ENCODE measurements at places on chromosomes 5 and 9.
A peak's percentile ranks its signal among the peaks of the same experiment; 100 is the strongest.

DNA sequence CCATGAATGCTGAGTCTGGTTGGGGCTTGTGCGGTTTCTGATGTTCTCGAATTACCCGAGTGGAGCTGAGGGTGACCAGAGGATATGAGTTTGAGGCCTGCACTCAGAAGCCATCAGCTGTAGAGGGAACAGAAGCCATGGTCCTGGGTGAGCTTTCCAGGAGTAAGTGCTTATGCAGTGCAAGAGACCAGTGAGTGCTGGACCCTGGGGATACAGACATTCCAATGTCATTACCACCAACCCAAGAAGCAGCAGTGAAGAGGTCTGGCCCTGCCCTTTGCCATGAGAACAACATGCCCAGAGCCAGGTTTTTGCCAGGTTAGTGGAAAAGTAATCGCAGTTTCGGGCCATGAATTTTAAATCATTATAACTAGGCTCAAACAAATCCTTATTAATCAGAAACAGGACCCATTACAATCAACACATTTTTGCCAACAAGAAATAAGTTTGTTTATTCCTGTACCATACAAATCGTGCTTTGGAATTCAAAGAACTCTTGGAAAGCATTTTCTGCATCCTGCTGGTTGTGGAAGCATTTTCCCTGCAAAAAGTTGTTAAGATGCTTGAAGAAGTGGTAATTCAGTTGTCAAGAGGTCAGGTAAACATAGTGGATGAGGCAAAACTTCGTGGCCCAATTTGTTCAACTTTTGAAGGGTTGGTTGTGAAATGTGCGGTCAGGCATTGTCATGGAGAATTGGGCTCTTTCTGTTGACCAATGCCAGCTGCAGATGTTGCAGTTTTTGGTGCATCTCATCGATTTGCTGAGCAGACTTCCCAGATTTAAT is 154.6 kb downstream of the SYK start:
- DNase-seq: no peak

GRCh38 chr9:80873861-80874260 is 815.5 kb downstream of the TLE1 start:
- no peak for DNase-seq

DNA sequence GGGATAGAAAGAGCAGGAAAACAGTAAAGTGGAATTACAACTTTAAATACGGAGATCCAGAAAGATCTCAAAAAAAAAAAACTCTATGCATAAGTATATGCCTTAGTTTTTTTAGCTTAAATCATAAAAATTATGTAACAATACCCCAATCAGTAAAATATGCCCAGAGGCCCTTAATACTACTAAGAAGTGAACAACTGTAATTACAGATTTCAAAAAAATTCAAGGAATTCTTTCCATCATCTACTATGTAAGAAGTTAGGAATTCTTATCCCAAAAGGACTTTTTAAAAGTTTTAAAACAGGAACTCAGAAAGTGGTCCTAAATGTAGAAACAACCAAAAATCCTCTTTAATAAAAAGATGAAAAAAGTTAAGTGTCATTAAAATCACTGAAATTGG is 111.3 kb downstream of the SSBP2 start:
- DNase-seq: no peak

DNA sequence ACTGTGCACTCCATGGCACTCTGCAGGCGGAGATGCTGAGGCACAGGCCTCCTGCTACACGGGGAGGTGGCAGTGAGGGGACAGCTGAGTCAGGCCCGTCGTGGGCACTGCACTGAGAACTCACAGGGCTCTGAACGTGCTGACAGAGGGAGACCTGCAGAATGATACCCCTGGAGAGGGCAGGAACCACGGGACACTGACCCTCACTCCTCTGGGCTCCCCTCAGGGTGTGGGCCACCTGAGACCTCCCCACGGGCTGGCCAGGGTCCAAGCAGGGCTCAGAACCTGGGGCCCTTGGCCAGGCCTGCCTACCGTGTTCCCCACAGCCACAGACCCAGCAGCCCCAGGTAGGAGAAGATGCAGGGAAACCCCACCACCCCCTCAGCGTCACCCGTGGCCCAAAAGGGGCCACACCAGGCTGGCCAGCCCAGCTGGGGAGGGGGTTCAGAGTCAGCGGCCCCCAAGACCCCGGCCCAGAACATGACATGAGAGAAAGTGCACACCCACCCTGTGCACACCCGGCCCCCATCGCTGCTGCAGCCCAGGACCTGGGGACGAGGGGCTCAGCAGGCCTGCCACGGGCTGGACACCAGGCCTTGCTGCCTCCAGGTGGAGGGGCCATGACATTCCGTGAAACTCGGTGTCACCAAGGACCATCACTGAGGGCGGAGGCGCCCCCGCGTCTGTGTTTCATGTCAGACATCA is 30.9 kb downstream of the GLT6D1 start:
- no peak for DNase-seq

GRCh38 chr5:151692312-151692711 is 5.6 kb upstream of the SPARC start:
- no peak for DNase-seq

- peak; percentile 79 for DNase-seq
These were observed 24.0 kb upstream of the ASPN start for GRCh38 chr9:92506184-92506857.

DNA sequence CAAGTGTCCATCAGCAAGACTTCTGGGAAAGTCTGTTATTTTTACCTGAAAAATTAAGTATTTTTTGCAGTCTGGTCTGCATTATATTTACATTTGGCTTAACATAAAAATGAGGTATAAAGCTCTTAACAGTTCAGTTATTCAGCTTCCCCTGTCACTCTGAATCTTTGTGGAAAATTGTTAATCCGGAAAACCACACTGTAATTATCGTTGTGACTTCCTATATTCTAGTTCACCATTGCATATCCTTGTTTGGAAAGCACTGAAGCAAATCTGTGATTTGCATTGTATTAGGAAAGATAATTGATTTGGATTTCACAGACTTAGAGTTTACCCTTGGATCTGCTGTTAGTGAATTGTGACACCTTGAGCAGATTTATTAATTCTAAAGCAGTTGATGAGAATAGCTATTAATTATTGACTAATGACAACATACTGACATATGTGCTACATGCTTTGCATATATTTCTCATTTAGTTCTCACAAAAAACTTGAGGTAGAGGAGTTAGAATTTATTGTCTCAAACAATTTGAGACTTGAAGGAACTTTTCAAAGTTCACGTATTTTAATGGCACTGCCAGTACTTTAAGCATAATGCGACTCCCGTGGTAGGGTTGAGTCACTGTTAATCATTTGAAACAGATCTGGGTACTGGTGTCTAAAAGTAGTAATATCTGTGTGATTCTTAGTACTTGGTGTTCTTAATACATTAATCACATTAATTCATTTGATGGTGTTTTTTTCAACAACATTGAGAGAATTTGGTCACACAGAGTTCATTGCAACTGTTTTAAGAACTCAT is 71.8 kb upstream of the LRRC70 start:
- no peak for DNase-seq

DNA sequence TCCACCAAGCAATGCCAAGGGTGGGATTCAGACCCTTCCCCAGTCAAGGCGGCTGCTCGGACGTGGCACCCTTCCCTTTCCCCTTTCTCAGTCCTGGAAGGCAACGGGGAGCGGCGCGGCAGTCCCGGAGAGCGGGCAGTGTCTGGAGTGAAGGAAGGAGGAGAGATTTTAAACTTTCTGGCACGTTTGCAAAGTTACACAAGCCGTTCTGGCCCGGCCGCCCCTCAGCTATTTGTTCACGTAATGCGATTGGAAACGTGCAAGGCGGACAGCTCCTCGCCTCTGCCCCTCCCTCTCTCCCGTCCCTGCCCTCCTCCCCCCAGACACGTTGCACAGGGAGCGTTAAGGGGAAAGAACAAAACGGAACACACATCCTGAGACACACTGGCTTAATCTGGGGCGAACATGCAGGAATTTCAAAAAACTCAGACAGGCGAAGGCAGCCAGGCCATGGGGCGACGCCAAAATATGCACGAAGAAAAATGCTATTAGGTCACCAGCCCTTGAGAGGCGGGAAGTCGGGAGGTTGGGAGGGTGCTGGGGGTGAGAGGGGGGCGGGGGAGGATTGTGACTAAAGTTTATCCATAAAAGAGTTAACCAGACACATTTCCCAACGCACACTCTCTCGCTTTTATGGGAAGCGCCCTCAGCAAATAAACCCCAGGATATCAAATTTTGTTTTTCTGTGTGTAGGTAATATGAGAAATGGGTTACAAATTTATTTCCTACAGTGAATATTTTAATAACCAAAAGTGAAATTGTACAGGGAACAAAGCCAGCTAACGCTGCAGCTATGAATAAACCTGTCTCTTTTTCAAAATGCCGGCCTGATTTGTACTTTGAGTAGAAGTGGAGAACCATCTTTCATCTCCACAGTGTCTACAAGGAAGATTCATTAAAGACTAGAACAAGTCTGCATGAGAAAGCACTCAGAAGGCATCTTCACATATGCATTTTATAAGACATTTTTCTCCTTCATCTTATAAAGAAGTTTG is at the start of gene LOX:
TSS of gene LOX (minus strand) at position 144 of the 995 bp plus-strand sequence. CDS start 274 bp downstream, outside the sequence.
- peak; percentile 88 for DNase-seq

- no peak for DNase-seq
These were observed 228.5 kb downstream of the ESM1 start for GRCh38 chr5:54756796-54757402.

DNA sequence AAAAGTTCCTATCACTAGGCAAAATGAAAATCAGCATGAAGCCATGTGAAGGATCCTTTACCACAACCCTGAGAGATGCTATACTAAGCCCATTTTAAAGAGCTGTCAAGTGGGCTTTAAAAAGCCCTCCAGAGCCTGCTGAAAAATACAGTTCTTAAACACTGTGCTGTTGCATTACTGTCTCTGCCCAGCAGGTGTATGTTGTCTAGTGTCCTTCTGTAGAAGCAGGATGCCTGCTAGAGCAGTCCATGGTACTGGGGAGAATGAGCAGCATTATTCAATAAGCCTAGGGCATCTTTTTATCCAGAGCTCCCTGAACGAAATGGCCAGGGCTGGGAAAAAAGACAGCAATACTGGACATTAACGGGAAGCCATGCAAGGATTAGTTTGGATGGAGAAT is 126.2 kb upstream of the PLCXD3 start:
- DNase-seq: peak; percentile 12

GRCh38 chr5:56620903-56621677 is 194.3 kb upstream of the MAP3K1 start:
- DNase-seq: no peak

DNA sequence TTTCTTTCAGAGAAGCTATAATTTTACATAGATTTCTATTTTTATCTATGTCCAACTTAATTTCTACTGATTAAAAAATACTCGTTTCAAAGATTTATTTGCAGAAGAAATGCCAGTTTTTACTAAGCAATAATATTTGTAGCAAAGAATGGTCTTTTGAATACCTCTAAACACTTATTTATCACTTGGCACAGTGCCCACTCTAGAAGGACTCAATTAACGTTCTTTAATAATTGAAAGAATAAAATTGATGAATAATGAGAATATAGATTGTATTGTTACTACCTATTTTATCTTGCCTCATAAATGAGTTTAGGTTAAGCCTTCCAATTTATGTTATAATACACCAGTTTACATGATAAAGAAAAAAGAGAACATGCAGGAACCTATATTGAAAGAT is 889.7 kb upstream of the CDH9 start:
- no peak for DNase-seq

DNA sequence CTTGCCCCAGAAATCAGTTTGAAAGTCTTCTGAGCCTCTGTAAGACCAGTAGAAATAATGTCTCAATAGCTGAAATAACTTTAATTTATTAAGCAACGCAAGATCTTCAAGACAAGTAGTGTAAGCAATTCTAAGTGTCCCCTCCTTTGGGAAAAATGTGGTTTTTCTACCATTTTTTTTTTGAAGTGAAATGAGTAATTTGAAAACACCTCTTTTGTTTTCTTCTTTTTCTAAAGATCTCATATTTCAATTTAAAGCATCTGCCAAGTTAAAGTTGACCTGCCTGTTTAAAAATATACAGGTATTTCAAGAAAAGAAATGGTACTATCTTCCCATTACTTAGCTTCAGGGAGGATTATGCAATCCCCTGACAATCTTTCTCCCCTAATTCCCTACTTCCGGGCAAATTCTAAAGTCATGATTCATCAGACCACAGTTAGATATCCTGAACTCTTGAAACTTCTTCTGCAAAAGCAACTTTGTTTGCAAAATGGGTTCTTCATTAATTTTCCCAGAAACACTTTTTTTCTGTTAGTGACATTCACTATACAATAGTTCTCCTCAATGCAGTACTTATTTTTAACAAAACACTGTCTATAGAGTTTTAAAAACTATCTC is 7.8 kb upstream of the ANXA1 start:
- DNase-seq: peak; percentile 89

GRCh38 chr5:124053340-124053739 is 541.4 kb downstream of the CSNK1G3 start:
- DNase-seq: no peak

DNA sequence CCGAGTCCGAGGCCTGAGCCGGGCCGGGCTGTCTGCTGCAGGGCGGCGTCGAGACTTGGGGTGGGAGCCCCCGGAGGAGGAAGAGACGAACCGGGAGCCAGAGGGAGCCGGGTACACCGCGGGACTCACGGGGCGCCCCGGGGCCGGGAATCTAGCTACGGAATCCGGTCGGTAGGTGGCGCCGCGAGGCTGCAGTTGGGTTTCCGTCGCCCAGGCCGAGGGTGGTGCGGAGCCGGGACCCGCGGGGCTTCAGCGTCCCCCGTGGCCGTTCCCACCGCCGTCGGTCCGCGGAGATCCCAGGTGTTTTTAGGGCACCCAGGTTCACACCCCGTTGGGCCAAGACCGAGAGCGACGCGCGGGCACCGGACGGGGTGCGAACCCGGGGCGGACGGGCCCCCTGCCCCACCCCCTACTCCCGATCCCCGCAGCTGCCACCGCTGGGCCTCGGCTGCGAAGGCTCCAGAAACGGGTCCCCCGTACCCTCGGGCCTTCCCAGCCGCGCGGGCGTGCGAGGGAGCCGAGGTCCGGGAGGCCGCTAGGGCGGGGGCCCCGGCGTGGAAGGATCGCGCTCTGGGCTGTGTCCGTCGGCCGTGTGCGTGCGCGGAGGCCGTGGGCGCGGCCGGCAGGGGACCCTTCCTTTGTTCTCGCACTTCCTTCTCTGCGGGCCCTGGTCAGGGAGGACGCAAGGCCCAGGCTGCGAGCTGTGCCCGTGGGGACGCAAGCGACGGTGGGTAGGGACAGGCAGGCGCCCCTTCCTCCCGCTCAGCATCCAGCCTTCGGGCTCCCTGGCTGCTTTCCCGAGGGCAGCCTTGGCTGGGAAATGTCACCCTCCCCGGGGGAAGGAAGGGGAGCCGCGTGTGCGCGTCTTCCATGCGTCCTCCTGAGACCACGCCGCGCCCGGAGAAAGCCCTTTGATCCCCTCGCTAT is 146.6 kb downstream of the GAPVD1 start:
- peak; percentile 58 for DNase-seq

DNA sequence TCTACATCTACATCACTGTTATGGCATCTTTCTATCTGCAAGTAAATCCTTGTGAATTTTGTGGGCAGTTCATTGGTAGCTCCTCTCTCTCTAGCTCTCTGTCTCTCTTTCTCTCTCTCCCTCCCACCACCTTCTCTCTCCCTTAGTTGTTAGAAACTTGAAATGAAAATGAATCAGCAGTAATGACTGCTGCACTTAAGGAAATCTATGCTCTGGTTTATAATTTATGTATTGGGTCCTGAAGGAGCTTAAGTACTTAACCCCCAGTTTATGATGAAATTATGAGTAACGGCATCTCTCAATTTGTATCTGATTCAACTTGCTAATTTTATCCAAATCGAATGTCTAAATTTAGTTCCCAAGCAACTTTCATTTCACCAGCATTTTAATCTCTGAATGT is 52.0 kb upstream of the PTGER4 start:
- no peak for DNase-seq

Measured in HT1080 (cell line).